Fibroblast of skin of abdomen (primary cell): ENCODE measurements at places on chromosomes 13 and 19.

DNA sequence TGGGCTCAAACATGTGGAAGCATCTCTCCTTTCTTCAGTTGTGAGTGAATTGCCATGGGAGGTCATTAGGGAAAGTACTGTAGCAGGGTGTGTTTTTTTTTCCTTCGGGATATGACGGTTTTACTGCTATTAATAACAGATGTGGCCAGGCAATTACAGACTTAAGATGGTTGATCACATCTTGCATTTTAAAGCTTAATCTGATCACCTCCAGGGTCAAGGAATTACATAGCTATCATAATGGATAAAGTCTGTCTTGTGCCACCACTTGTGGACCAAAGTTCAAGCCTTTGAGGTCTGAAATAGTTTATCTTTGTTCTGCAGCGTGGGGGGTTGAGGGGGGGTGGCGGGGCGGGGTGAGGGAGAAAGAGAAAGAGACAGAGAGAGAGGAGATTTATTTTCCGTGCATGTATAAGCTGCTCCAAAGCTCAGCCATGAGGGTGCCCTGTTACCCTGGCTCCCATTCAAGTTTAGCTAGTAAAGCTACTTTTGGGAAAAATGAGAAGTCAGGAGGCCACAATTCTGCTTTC, 5.5 kb upstream of the SERP2 start:
- DNase-seq, result peak; percentile 85

GRCh38 chr13:109150696-109151095, 521.3 kb downstream of the MYO16 start:
- no peak for DNase-seq

GRCh38 chr19:56125806-56126590, 4.9 kb upstream of the ZNF787 start:
- no peak for DNase-seq

DNA sequence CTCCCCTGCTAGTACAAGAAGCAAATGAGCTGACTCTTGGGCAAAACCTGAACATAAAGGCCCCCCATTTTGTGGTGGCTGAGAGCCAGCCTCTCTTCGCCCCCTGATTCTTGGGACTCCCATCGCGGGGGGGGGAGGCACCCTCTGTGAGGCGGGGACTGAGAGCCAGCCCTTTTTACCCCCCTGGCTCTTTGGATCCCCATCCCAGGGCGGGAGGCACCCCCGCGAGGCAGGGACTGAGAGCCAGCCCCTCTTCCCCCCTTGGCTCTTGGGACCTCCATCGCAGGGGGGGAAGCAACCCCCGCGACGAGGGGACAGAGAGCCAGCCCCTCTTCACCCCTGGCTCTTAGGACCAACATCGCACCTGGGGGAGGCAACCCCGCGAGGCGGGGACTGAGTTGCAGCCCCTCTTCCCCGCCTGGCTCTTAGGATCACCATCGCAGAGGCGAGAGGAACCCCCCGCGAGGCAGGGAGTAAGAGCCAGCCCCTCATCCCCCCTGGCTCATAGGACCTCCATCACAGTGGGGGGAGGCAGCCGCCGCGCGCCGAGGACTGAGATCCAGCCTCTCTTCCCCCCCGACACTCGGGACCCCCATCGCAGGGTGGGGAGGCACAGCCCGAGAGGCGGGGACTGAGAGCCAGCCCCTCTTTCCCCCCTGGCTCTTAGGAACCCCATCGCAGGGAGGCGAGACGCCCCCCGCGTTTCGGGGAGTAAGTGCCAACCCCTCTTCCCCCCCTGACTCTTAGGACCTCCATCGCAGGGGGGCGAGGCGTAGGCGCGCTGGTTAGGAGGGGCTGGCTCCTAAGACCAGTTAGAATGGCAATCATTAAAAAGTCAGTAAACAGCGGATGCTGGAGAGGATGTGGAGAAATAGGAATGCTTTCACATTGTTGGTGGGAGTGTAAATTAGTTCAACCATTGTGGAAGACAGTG, 2428.4 kb upstream of the PCDH20 start:
- DNase-seq, result no peak

- no peak for DNase-seq
These were observed 27.5 kb downstream of the ZNF266 start for GRCh38 chr19:9407827-9408226.

DNA sequence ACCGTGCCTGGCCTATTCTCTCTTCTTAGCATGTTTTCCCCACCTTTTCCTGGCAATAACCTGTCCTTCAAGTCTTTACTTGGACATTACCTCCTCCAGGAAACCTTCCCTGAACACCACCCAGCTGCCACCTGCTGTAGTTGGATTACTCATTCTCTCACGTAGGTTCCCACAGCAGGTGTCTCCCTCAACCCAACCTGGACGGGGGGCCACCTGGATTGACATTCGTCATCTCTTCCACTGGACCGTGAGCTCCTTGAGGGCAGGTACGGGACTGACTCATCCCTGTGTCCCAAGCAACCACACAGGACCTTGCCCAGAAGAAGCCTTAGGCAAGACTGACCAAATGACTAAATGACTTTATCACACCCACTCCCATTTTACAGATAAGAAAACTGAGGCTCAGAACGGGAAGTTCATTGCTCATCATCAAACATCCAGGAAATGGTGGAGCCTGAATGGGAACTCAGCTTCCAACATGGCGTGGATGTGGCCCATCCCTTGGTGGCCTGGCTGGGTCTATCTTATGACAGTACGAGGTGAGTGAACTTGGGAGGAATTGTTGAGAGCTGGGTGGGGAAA, 3.5 kb upstream of the KLK6 start:
- no peak for DNase-seq

GRCh38 chr19:35349614-35350521, 2.2 kb downstream of the FFAR1 start:
- DNase-seq, result no peak

DNA sequence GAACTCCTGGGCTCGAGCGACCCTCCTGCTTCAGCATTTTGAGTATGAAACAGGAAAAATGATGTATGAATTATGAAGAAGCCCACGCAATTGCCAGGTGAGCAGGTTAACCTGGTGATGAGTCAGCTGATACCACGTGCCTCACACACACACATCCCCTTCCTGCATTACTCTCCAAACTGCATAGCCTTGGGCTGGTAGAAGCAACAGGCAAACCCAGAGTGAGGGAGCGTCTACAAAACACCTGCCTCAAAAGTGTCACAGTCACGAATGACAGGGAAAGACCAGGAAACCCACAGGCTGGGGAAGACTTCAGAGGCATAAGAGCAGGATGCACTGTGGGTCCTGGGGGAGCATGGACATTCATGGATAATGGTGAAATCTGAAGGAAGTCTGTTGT, 192.8 kb upstream of the IRS2 start:
- no peak for DNase-seq

DNA sequence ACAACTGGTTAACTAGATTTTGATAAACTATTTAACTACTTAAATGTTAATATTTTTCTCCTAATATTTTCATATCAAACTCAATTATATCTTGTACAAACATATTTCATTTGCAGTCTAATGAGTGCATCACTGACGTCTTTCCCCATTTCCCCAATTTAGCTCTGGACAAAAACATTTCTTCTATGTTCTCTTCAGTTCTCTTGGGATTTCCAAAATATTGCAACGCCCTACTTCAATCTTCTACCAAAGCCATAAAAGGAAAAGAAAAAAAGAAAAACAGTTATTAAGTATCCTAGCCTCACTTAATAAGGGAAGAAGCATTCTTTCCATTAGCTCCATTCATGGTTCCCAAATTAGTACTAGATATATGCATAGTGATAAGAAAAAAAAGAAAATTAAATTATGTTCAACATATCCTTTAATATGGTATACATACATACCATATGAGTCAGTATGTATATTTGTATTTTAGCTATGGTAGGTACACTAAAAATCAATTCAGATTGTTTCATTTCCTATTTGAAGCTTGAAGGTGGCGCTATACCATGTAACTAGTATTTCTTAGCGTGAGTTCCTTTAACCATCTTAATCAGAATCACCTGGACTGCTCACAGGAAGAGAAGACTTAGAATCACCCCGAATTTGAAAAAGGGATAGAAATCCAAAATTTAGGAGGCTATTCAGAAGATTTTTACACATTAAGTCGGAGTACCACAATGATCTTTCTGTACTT, 9.9 kb downstream of the FBXL3 start:
- DNase-seq, result no peak

GRCh38 chr13:31321457-31321856, 121.7 kb downstream of the B3GLCT start:
- DNase-seq, result no peak

GRCh38 chr19:58578012-58578925, 5.1 kb upstream of the MZF1 start:
- DNase-seq, result no peak

DNA sequence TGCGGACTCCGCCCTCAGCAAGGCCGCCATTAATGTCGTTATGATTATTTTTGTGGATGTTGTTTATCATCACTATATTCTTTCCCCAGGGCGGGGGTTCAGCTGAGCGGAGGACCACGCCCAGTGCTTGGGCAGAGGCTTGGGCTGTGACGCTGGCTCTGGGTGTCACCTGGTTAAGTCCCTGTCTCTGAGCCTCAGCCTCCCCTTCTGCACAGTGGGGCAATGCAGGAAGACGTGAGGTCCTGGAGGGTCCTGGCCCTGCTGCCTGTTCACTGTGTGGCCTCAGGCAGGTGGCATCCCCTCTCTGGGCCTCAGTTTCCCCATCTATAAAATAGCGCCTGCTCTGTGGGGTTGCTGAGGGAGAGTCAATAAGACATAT, 32.5 kb downstream of the NFIC start:
- no peak for DNase-seq

DNA sequence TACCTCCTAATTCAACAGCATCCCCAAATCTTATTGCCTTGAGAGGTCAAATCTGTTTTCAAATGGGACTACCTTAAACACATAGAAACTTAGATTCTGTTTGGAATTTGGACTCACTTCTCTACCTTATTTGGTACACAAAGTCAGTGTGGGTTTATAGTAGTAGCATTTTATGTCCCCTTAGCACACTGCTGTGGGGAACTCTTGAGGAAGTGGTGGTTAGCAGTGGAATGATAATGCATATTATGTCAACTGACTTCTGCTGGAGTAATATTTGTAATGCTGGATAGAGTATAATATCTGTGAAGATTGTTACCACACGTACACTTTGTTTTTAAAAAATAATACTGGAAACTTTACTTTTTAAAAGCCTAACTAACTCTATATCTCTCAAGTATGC, 386.3 kb downstream of the NDFIP2 start:
- DNase-seq, result peak; percentile 44

DNA sequence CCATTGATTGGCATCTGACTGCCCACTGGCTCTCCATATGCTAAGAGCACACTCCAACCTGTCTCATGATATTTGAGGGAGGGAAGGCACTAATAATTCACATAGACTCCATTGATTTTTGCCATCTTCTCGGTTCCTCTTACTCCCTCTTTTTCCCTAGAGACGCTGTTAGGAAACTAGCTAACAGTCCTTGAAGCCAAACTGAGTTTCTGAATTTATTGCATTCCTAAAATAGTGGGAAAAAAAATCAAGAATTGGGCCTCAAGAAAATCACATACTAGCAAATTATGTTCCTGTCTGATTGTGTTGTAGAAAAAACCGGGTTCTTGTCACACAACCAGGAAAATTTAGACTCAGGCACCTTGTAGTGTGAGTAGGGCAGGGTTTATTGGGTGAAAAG, 86.4 kb upstream of the SLC7A1 start:
- DNase-seq, result peak; percentile 22

- DNase-seq, result no peak
These were observed 894.9 kb upstream of the SLC10A2 start for GRCh38 chr13:103961129-103961528.

DNA sequence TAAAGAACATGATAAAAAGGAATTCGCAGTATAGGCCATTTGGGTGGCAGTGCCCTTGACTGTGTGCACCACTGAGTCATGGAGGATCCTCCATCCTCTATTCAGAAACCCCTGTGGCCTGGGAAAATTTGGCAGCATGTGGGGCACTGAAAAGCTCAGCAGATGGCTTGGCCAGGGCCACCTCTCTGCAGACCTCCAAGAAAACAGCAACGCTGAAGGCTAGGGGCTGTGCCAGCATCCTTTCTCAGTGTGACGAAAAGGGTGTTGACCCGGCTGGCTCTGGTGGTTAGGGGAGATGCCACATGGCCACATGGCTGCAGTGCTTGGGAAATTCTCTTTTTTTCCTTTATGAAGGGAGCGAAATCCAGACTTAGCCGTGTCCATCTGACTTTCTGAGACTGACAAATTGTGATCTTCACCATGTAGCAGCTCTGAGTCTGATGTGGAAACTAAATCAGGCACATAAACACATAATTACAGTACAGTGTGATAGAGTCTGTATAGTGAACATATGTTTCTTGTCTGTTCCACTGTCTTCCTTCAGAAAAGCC, 178.0 kb downstream of the KCTD12 start:
- no peak for DNase-seq

DNA sequence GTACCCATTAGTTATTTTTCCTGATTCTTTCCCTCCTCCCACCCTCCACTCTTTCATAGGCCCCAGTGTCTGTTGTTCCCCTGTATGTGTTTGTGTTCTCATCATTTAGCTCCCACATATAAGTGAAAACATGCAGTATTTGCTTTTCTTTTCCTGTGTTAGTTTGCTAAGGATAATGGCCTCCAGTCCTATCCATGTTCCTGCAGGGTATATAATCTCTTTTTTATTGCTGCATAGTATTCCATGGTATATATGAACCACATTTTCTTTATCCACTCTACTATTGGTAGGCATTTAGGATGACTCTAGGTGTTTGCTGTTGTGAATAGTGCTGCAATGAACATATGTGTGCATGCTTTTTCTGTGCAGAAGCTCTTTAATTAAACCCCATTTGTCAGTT, 79.4 kb downstream of the ZMYM2 start:
- DNase-seq, result no peak

DNA sequence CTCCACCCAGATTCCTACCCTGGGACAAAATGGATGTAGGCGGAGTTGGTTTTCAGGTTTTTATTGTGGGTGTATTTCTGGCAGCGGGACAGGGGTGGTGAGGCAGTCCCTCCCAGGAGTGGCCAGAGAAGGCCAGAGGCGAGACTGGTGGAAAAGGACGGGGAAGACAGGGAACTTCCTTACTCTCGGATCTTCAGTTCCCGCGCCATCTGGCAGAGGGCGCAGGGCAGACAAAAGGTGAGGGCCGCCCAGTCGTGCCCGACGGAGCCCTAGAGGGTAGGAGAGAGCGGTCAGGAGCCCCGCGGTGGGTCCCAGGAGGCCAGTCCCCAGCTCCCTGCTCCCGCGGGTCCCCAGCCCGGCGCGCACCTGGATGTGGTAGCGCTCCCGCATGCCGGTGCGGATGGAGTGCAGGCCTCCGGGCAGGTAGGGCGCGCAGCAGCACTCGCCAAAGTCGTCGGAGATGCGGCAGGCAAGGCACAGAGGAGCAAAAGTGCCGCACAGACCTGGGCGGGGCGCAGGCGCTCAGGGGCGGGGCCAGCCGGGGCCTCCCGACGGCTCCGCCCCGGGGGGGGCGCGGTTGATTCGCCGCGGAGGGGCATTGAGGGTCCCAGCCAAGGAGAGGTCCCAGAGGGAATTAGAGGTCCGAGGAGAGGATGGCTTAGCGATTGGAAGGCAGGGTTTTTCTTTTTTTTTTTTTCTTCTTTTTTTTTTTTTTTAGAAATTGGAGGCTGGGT, 3.0 kb downstream of the CNFN start:
- DNase-seq, result peak; percentile 40

GRCh38 chr13:112857914-112858490, 111.0 kb upstream of the MCF2L start:
- no peak for DNase-seq
